ENCODE measurements at places on chromosomes 1 and 21.

- no peak for DNase-seq
These were observed 22.5 kb downstream of the DMAP1 start for GRCh38 chr1:44235808-44236207.

GRCh38 chr1:104467590-104467989 is 717.9 kb downstream of the AMY1C start:
- no peak for DNase-seq

- peak; percentile 66 for DNase-seq
These were observed 46.9 kb downstream of the ARHGEF10L start for GRCh38 chr1:17586172-17586964.

- DNase-seq, result no peak
These were observed 197.8 kb downstream of the VAV3 start for GRCh38 chr1:107767156-107767582.

DNA sequence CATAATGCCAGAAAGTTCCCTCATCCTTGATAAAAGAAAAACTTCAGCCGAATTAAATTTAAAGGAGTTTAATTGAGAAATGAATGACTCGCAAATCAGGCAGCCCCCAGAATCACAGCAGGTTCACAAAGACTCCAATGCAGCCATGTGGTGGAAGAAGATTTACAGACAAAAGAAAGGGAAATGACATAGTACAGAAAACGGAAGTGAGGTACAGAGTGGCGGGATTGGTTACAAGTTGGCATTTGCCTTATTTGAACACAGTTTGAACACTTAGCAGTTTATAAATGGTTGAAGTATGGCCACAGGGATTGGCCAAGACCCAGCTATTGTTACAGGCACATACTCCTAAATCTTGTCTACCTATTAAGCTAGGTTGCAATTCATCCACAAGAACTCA is 46.6 kb downstream of the HIVEP3 start:
- DNase-seq, result no peak

DNA sequence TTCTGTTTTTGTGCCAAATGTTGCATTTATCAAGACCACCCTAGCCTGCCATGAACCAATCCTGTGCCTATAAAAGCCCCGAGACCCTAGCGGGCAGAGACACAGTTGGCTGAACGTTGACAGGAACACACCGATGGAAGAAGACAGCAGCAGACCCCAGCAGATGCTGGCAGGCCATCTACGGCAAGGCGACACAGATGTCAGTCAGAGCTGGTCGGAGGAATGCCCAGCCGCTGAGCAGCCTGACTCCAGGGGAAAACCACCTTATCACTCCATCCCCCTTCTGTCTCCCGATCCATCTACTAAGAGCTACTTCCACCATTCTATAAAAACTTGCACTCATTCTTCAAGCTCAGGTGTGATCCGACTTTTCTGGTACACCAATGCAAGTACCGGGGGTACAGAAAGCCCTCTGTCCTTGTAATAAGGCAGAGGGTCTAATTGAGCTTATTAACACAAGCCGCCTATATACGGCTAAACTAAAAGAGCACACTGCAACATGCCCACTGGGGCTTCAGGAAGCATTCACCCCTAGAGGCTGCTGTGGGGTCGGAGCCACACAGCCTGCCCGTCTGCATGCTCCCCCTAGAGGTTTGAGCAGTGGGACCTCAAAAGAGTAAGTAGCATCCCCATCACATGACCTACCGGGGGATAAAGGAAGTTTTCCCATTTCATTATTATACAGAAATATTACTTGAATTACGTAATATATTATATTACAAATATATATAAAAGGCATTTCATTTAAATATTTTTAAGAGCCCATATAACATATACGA is 1156.3 kb upstream of the B3GALT2 start:
- no peak for DNase-seq

DNA sequence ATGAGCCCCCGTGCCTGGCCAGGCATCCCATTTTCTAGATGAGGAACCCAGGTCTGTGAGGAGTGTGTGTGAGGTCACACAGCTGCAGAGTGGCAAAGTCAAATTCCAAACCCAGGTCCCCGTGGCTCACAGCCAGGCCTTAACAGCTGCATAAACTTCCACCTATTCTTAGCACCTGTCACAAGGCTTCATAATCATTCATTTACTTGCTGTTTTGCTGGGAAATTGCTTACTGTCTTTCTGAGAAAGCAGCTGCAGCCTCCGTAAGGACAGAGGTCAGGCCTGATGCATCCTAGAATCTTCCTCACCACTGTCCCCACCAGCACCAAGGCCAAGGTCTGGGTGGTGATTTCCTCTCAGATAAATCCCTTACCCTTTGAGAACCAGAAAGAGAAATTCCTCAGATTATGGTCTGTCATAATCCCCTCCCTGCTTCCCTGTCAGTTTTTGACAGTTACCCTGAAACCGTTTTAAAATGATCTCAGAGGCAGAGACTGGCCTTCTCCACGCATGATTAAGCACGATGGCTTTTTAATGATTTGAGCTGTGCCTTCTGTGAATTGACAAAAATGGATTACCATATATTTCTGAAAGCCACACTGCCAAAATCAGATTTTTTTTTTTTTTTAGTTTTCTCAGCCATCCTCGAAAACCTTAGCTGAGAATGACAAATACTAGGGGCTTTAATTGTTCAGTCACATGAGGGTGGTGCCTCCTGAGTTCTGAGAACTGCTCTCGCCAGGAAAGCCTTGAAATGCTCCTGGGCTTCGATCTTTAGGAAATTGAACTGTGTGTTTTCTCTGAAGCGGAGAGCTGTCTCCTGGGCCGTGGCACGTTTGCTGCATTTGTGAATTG is 70.0 kb upstream of the SELENON start:
- no peak for DNase-seq

DNA sequence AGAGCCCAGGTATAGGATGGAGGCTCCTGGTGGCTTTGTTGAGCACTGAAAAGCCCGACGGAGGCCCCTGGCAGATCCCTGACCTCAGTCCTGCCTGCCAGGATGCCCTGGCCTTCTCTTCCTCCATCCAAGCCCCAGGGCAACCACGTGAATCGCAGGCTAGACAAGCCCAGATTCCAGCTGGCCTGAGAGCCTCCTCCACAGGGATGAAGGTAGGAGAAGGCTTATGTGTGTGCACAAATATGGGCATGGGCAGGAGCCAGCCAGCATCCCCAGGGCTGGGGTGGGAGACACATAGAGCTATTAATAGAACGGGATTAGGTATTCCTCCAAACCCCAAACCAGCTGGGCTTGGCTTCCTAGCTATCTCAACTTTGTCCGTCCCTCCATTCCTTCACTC is 4.0 kb upstream of the EXTL1 start:
- no peak for DNase-seq

DNA sequence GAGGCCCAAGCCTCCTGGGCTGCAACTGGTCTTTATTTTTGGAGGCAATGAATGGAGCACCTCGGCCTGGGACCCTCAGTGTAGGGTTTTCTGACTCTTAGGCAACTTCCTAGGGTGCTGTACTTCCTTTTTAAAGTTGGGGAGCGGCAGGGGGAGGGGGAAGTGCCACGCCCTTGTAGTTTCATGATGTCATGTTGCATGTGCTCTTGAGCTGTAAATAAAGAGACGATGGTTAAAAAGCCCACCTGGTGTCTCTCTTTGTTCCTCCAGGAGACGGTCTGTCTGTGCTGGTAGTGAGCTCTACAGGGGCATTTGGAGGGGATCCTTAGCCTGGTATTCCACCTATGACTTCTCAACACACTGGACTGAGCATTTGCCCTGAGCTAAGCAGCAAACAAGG is 10.3 kb upstream of the AGTRAP start:
- peak; percentile 76 for DNase-seq

GRCh38 chr1:86466986-86467385 is 1.7 kb upstream of the CLCA1 start:
- DNase-seq, result no peak

DNA sequence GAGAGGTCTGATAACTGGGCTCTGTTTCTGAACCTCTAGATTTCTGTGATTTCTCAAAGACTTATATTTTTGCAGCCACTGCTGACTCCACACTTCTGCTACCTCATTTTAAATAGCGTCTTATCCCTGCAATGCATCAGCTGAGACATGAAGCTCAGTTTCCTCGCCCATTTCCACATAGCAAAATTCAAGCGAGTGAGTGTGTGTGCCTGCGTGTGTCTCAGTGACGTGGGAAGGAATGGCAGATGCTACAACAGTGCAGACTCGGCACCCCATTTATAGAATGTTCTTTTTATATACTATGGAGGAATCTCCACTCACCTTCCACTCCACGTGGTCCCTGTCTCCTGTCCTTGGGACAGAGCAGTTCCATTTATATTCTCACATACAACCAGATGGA is 35.7 kb downstream of the ZMYND12 start:
- DNase-seq, result no peak

GRCh38 chr1:25536124-25536523 is 7.3 kb upstream of the LDLRAP1 start:
- DNase-seq, result no peak

DNA sequence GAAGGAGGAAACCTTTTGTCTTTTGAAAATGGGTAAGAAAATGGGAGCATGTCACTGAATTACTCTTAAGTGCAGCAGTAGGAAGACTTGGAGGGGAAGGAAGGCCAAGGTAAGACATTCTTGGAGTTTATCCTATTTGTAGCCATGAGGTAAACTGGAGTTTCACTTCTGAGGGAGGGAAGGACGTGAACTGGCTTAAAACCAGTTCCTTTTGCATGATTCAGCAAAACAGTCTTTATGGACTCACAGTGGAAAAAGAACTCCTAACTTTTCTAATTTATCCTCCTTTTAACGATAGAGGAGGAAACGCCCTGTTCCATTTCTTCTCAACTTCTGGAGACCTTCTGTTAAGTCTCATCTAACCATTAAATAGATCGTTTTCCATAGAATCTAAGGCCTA is 2.5 kb downstream of the PRDX6 start:
- DNase-seq, result no peak

- no peak for DNase-seq
These were observed 1453.2 kb downstream of the PLA2G4A start for GRCh38 chr1:188281921-188282320.

DNA sequence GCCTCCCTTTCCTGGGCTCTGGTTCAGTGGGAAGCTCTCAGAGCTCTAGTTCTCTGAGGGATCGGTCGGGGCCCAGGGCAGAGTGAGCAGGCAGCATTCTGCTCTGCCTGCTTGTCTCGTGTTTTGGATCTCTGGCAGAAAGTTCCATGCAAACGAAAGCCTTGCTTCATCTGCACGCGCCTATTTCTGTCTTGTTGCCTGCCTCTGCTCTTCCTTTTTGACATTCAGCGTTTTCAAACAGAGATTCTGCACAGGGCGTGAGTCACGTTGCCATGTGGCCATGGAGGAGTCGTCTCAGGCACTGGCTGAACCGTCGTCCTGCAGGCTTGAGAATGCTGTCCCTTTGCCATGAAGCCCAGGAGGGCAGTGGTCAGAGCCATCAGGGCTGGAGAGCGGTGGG is 20.3 kb downstream of the AJAP1 start:
- no peak for DNase-seq

GRCh38 chr21:16473988-16474387 is 744.2 kb downstream of the USP25 start:
- DNase-seq, result no peak

GRCh38 chr1:8752411-8752810 is 65.0 kb downstream of the RERE start:
- DNase-seq, result no peak

- DNase-seq, result no peak
These were observed 270.0 kb upstream of the VAMP3 start for GRCh38 chr1:7501084-7501491.

GRCh38 chr21:37071561-37072273 is 1.2 kb downstream of the PIGP start:
- DNase-seq, result no peak

All from HL-60 (cell line).